ENCODE measurements at places on chromosomes 7 and 10.

DNA sequence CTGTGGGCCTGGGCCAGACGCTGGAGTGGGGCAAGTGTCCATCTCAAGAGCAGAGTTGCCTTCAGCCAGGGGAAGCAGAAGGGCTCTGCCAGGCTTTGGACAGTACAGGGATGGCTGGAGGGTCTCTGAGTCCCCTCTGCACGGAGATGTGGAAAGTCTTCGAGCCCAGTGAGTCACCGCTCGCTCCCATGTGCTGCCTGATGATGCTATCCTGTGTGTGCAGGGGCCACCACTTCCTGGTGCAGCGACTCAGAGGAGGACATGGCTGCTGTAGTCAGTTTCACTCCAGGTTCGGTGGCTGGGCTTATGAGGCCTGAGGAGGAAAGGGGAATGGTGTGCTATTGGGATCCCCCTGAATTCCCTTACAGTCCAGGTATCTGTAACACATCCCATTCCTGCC is 6.0 kb downstream of the ADCYAP1R1 start:
- no peak for DNase-seq

DNA sequence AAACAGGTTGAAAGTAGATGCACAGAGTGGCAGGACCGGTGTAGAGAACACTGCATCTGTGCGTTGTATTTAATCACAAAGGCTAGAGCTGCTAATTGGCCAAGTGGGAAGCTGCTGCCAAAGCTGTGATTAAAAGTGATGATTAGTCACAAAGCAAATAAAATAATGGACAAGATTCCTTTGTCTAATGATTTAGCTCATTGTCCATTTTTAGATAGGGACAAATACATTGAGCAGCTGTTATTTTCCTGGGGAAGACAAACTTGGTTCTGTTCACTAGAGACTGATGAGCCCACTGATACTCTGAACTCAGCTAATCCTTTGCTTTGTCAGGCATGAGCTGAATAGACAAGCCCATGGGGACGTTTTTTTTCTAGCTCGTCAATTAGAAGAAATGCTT is 19.7 kb downstream of the UBE3C start:
- no peak for DNase-seq

DNA sequence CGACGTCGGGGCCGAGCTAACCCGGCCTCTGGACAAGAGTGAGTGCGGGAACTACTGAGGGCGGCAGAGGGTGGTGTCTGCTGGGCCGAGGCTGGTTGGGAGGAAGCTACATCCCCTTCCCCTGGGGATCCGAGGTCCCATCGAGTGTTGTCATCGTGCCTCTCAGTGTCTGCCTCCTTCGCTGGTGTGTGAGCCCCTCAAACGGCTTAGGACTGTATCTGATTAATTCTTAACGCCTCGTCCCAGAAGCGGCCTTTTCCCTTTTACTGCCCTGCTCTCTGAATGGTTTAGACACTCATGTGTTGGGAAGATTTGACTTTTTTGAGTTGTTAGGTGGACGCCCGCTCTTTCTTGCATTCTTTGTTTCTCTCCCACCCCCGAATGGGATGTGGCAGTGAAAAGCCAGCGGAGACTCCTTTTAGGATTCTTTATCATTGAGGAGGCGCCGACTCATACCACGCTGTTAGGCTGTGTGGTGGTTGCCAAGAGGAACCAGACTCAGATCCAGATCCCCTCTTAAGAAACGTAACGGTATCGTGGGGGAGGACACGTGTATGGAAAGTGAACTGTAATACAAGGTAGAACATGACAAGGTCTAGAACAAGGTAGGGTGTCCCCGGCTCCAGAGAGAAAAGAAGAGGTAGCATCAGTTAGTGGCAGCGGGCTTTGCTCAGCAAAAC is 631 bp downstream of the SUPV3L1 start:
- no peak for DNase-seq

- DNase-seq, result no peak
These were observed 908.0 kb downstream of the PCDH15 start for GRCh38 chr10:53893061-53893460.

- DNase-seq, result no peak
These were observed at the start of gene TMEM72 for GRCh38 chr10:44911081-44911540. TSS of gene TMEM72 (plus strand) at chr10:44911337. CDS start at chr10:44911513, 176 bp downstream.

DNA sequence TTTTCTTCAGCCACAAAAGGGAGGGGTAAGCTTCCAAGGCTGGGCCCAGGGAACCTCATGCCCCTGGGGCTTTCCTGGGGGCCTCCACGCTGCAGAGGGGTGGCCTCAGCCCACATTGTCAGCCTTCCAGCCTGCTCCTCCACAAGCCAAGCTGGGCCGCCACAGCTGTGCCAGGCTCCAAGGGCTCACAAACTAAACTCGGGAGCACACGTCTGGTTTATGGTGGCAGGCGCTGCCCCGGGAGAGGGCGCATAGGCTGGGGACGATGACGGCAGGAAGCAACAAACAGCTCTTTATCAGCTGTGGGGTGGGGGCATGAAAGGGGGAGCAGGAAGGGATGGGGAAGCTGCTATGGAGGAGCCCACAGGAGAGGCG is 6.3 kb upstream of the CDH23 start:
- no peak for DNase-seq
